Aorta (tissue), 5 donors: ENCODE measurements at places on chromosomes 1 and 21. TPM values are rescaled to one million over a fixed set of nuclear protein-coding genes. Genes with fewer than 3 reads are reported as not detected.

Gene FTCD
- 8.7 TPM for polyA plus RNA-seq

DNA sequence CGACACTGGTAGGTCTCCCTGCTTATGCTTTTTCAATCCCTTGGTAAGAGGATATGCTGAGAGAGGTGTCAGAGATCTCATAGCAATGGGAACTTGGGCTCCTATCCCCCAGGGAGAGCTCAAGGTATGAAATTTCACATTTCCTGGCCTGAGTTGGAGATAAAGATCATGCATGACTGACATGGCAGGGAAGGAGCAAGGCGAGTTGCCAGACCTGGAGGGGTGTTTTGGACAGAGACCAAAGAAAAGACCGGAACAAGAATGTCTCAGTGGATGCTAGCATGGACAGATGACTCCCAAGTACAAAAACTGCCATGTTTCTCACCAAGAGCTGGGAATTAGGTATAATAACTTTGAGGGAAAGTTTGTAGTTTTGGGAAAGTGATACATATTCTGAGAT, 334.1 kb upstream of the B3GALT2 start:
- no peak for DNase-seq
- H3K4me1 ChIP-seq: no peaks in the 10 kb centered on the region
- H3K27me3 ChIP-seq: no peaks in the 10 kb centered on the region
- H3K36me3 ChIP-seq: peaks cover 1% of the 10 kb centered on the region
- H3K27ac ChIP-seq: no peak overlapping the region
- no peak overlapping the region for H3K4me3 ChIP-seq

Gene SOX13
- polyA plus RNA-seq: 16.3 TPM

Gene ELAVL4
- polyA plus RNA-seq: 0.75 TPM
